ENCODE measurements at places on chromosomes 2 and 18.

GRCh38 chr2:196546151-196546919 lies 93.2 kb upstream of the CCDC150 start:
- DNase-seq, result no peak

- no peak for DNase-seq
Measured at GRCh38 chr18:5630900-5631413, 87.2 kb upstream of the EPB41L3 start.

GRCh38 chr2:106296182-106296815 lies 102.2 kb upstream of the UXS1 start:
- no peak for DNase-seq

GRCh38 chr18:13436576-13436975 lies 218.0 kb downstream of the LDLRAD4 start:
- DNase-seq, result no peak

GRCh38 chr2:102138331-102138730 lies 4.2 kb upstream of the IL1R1 start:
- no peak for DNase-seq

- no peak for DNase-seq
Measured at GRCh38 chr2:11498543-11499034, 32.6 kb upstream of the E2F6 start.

DNA sequence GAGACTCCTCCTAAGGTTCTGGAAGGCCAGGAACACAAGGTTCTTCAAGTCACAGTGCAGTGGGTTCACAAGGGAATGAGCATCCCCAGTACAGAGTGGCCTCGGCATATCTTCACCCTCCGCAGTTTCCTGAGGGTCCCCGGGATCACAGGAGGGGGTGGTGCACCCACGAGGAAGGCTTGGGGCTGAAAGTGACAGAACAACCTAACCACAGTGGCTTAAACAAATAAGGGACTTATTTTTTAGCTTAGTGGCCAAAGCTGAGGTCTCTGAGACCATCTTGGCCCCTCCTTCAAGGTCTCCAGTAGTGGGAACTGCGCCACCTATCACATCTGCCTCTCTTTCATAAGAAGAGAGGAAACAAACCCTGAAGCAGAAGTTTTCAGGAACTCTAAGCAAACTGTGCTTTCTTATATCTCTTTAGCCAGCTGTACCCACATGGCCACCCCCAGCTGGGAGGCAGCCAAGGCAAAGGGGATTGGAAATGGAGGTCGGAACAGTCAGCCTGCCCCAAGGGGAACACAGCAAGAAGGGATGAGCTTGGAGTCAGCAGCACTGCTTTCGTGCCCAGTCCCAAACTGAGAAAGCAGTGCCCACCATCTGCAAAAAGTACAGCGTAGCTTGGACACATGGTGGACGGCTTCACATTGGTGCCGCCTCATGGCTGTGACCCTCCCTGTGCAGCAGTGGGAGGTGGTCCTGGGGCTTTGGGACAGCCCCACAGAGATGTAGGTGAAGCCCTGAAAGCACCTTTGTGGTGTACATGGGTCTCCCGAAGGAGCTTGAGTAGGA lies 260.0 kb upstream of the ID2 start:
- no peak for DNase-seq

DNA sequence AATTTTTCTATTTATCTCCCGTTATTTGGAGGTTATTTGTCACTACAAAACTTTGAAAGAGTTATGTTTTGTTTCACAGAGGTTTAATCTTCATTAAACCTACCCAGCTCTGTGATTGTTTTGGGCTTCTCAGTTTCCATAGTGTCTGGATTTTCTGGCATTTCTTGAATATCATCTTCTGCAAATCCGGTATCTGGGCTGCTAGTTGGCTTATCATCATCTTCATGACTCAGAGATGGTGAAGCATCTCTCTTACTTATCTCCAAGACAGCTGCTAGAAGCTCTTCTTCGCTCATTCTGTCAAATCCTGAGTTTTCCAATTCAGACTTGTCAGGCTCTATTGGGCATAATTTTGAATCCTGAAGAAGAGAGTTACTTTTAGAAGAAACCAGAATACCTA lies 55.6 kb downstream of the VIL1 start:
- no peak for DNase-seq

DNA sequence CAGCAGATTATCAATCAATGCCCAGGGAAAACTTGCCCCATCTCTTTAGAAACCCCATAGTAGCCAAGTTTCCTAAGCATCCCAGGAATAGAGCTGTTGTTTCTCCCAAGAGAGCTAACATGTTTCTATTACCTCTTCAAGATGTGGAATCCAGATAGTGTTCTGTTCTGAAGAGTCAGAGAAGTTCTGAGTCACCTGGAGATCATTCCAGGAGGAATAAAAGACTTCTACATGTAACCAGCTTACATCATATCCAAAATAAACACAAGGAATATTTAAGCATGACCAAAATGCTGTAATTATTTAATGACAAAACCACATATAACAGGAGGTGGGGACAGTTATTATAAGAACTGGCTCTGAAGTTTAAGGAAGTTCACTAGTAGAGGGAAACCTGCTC lies 51.0 kb upstream of the GORASP2 start:
- DNase-seq, result no peak

- DNase-seq, result peak; percentile 73
Measured at GRCh38 chr2:70789304-70790135, 923 bp downstream of the FIGLA start.

DNA sequence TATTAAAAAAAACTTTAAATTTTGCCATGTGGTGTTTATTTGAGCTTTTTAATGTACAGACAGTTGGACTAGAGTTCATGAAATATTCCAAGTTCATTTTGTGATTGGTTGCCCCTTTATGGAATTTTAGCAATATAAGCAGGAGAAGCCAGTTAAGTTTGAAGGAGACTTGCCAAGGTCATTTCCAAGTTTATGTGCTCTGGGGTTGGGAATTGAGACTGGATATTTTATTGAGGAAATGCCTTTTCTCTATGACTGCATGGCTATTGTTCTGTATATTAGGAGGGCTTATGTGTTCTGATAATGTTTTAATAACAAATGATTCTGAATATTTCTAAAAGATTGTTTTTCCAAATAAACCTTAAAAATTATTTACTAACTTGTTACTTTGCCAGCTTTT lies 67.0 kb upstream of the TCF4 start:
- no peak for DNase-seq

- peak; percentile 45 for DNase-seq
Measured at GRCh38 chr2:46294176-46294836, 2.9 kb upstream of the EPAS1 start.

- no peak for DNase-seq
Measured at GRCh38 chr18:2549462-2549861, 21.8 kb downstream of the METTL4 start.

DNA sequence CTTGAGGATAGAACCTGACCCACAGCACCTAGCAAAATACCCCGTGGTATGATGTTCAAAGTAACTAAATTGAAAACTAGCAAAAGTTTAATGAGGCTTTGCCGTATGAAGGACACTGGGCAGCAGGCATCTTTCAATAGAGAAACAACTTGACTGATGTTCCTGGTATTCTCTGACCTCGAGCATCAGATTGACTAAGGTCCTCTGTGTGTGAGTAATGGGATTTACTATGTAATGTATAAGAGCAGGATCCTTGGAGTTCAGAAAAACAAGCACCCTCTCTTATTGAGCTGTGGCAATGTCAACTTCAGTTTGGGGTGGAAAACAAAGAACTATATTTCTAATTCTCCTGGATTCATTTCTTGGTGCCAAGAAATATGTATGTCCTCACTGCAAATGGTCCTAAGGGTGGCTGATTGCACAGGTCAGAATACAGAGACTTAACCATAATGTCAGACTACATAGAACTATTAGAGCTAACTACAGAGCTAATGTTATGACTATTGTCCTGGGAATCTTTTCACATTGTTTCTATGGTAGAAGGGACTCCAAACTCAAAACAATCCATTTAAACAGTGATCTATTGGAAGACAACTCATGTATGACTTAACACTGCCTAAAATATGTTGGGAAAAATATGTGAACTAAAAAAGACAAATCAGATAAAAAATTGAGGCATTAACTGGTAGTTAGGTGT lies 4.4 kb downstream of the TNFAIP6 start:
- no peak for DNase-seq

GRCh38 chr2:28030600-28030999 lies 140.1 kb downstream of the BABAM2 start:
- DNase-seq, result no peak

- no peak for DNase-seq
Measured at GRCh38 chr2:215918901-215919599, 94.3 kb downstream of the MREG start.

GRCh38 chr2:224847961-224848850 lies 132.0 kb upstream of the CCDC195 start:
- DNase-seq, result no peak

GRCh38 chr18:58034370-58034769 lies 9.7 kb upstream of the NEDD4L start:
- no peak for DNase-seq

DNA sequence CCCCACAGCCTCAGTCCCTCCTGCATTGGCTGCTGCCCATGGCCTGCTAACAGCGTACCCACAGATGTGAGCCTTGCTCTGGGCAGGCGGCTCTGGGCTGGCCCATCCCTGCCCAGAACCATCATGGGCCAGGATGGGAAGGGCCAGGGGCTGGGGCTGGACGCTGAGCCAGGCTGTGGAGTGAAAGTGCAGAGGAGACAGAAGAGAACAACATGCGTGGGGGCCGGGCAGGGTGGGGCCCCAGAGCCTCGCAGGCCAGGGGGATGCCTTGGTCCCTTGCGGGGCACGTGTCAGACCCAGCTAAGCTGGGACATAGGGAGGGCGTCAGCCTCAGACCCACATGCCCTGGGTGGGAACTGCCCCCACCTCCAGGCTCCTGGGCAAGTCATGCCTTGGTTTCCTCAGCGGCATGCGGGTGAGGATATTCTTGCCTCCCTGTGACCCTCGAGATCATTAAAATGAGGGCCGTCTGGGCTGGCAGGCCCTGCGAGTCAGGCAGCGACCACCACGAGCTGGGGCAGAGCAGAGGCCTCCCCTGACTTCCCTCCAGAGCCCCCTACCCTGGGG lies 27.3 kb downstream of the GPC1 start:
- no peak for DNase-seq

GRCh38 chr2:177753682-177754491 lies 318.7 kb downstream of the PDE11A start:
- no peak for DNase-seq

- DNase-seq, result no peak
Measured at GRCh38 chr2:12807907-12808810, 91.4 kb downstream of the TRIB2 start.

DNA sequence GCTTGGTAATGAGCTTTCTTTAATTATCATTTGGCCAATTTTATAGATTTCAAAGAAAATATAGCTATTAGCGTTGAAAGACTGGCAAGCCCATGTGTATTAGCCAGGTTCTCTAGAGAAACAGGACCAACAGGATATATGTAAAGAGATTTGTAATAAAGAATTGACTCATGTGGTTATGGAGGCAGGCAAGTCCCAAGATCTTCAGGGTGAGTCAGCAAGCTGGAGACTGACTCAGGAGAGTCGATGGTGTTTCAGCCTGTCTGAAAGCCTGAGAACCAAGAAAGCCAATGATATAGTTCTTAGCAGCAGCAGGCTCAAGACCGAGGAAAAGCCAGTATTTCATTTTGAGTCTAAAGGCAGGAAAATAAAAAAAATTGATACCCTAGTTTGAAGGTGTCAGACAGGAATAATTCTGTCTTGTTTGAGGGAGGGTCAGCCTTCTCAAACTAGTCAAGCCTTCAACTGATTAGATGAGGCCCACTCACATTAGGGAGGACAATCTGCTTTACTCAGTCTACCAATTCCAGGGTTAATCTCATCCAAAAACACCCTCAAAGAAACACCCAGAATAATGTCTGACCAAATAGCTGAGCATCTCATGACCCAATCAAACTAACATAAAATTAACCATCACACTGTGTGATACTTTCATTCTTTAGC lies 78.3 kb upstream of the CRIM1 start:
- DNase-seq, result no peak

GRCh38 chr2:99644419-99644787 lies 154.6 kb upstream of the REV1 start:
- DNase-seq, result no peak

- no peak for DNase-seq
Measured at GRCh38 chr2:39902103-39902502, 123.0 kb upstream of the THUMPD2 start.

GRCh38 chr2:67923696-67924095 lies 139.1 kb downstream of the C1D start:
- no peak for DNase-seq

GRCh38 chr18:23163786-23164533 lies 28.7 kb downstream of the CABLES1 start:
- no peak for DNase-seq

- no peak for DNase-seq
Measured at GRCh38 chr2:105393373-105394055, 5.3 kb downstream of the FHL2 start.

GRCh38 chr18:10100196-10100595 lies 186.4 kb downstream of the VAPA start:
- no peak for DNase-seq

GRCh38 chr18:8695932-8696517 lies 9.3 kb upstream of the MTCL1 start:
- no peak for DNase-seq

DNA sequence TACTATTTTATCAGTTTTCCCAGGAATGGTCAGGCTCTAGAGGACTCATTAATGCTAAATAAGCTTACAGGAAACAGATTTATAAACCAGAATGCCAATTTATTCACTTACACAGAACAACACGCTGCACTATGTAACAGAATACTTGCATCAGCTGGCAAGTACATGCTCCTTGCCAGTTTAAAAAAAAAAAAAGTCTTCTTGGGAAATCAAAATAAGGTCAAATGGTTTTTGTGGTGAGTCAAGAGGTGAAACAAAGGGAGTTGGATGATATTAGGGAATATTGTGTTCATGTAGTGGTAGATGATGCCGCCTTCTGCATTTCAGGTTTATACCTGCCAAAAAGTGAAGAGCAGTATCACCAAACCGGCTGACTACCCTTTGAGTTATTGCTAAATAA lies 1322.1 kb upstream of the ZEB2 start:
- DNase-seq, result no peak
